Type B pancreatic cell (in vitro differentiated cells): ENCODE measurements at places on chromosomes 4 and X.

DNA sequence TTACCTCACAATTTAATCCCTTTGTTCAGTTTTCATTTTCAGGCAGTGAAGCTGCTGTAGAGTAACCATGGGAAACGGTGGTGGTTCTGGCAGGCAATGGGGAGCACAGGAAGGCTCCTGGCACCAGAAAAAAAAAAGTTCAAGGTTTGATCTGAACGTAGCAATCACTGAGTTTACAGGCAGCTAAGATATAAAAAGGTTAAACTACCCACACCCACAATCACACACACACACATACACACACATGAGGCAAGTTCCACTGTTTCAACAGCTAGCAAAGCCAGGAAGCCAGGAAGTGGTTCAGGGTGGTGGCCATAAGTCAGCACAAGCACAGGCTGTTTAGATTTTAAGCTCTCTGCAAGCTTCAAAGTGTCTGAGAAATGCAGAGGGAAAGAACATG lies at the start of gene SULT1B1:
SULT1B1 (minus strand) TSS at position 166 of the 400 bp plus-strand sequence. CDS start 5,403 bp downstream, outside the sequence.
- peak within 1 kb of the TSS; percentile 93 for H3K27ac ChIP-seq
- peak within 1 kb of the TSS; percentile 64 for H3K4me3 ChIP-seq
- no peaks in the 10 kb centered on the region for H3K27me3 ChIP-seq

DNA sequence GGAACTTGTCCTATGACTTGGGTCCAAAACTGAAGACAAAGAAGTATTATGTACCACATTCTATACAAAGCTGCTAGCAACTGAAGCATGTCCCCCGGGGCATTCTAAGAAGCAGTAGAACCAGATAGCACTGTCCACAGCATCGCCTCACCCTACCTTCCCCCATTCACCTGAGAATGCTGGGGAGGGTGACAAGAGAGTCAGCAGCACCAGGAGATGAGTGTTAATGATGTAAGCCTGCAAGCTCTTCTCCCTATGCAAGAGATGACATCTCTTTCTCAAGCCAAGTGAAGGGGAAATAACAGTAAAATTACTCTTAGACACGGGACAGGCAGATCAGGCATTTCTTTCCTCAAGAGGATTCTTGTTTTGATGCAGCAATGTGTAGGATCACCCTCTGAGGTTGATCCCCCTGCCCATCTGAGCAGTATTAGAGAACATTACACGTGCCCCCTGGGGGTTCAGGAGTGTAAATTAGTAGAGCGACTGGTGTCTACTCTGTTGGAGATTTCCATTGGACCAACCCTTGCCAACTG lies 13.9 kb upstream of the TLR1 start:
- DNase-seq = no peak
- H3K4me1 ChIP-seq = peaks cover 7% of the 10 kb centered on the region
- no peak overlapping the region for H3K4me3 ChIP-seq
- peaks cover 4% of the 10 kb centered on the region for H3K36me3 ChIP-seq
- H3K27ac ChIP-seq = peak overlapping the region; percentile 77

DNA sequence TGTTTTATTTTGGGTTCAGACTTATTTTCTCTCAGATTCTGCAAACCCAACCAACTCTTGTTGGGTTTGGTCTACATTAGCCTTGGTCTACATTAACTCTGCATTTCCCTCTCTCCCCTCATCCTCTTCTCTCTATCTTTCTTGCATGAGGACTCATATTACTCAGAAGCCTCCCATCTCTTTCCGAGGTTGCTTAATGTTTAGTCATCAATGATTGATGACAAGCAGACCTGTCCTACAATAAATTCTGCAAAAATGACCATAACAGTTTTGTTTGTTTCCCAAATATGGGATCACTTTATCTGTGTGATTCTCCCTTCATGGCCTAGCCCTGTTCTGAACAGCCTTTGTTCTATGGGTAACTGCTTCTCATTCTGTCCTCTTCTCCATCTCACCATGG lies 75.2 kb downstream of the GABRB1 start:
- no peaks in the 10 kb centered on the region for H3K4me1 ChIP-seq
- no peak overlapping the region for H3K4me3 ChIP-seq
- DNase-seq = no peak
- no peaks in the 10 kb centered on the region for H3K36me3 ChIP-seq

- peaks cover 3% of the 10 kb centered on the region for H3K27me3 ChIP-seq
- DNase-seq = no peak
- peaks cover 16% of the 10 kb centered on the region for H3K4me1 ChIP-seq
- no peaks in the 10 kb centered on the region for H3K36me3 ChIP-seq
These were observed 14.1 kb downstream of the HTRA3 start for GRCh38 chr4:8283631-8284121.

DNA sequence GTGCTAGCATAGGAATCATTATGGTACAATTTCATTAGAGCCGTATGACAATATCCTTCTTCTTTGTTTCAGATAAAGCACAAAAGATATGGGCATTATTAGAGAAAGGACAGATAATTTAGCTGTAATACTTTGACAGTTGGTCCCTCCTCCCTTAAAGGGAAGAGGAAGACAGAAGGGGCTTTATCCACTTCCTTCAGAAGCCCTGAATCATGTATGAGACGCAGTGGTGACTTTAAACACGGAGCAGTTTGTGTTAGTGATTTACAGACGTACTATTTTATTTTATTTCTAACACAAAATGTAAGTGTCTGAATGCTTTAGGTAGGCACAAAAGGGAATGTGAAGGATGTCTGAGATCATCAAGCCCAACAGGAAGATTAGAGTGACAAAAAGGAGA lies 467.7 kb downstream of the IL15 start:
- no peaks in the 10 kb centered on the region for H3K27me3 ChIP-seq
- DNase-seq = no peak
- H3K36me3 ChIP-seq = no peaks in the 10 kb centered on the region

DNA sequence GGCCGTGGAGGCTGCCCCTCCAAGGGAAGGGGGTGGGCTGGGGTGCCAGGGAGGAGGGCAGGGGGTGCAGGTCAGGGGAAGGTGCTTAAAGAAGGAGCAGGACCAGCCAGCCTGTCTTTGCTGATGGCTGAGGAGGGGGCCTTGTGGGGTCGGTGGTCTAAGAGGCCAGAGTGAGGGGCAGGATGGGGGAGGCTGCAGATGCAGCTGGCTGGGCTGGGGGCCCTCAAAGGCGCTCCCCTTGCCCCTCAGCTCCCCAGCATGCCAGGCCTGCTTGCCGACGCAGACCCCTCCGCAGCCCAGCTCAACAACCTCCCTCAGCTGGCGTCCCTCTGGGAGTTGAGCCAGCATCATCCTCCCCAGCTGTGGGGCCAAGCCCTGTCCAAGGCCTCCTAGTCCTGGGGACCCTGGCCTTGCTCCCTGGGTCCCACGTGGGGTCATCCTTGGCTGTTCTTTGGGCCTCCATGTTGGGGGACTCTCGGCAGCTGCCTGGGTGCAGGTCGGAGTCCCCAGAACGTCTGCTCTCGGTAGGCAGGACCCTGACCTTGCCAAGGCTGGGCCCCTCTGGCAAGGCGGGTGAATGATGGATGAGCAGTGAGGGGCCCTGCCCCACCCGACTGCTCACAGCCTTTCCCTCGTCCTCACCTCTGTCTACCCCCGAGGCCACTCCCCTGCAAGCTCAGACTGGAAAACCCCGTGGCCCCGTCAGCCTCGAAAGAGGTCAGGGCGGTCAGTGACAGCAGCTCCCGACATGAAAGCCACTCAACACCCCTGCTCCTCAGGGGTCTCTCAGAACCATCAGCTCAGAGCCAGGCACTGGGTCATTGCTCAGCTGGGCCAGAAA lies 119.4 kb downstream of the FAM53A start:
- DNase-seq = no peak
- peaks cover 4% of the 10 kb centered on the region for H3K4me1 ChIP-seq
- H3K27ac ChIP-seq = no peak overlapping the region
- peaks cover 26% of the 10 kb centered on the region for H3K27me3 ChIP-seq
- H3K36me3 ChIP-seq = no peaks in the 10 kb centered on the region
- H3K4me3 ChIP-seq = no peak overlapping the region

DNA sequence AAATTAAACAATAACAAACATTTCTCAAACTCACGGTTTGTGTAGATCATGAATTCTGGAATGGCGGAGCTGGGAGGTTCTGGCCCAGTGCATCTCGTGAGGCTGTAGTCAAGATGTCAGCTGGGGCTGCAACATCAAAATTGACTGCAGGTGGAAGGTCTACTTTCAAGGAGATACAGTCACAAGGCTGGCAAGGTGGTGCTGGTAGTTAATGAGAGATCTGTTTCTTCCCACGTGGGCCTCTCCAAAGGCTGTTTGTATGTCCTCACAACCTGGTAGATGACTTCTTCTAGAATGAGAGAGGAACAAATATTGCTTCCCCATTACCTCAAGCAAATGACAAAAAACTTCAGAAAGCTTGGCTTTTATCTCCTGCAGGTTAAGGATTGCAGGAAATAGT lies 8.0 kb upstream of the PRDX4 start:
- peaks cover 7% of the 10 kb centered on the region for H3K4me1 ChIP-seq
- no peak for DNase-seq
- H3K4me3 ChIP-seq = no peak overlapping the region
- no peak overlapping the region for H3K27ac ChIP-seq
- H3K36me3 ChIP-seq = no peaks in the 10 kb centered on the region

DNA sequence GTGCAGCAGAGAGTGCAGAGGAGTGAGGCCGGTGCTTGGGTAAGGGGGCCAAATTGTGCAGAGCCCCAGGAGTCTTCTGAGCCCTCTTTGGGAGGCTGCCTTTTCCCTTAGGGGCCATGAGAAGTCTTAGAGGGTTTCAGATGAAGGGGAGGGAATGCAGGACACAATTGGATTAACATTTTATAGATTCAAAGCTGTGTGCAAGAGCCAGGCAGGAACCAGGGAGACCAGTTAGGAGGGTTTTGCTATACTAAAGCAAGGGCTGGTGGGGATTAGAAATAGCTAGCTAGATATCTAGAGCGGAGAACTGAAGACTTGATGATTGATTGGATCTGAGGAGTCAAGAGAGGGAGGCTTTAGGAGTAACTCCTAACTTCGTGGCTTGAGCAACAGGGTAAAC lies 49.5 kb upstream of the SETD7 start:
- no peak for DNase-seq
- H3K4me1 ChIP-seq = peaks cover 17% of the 10 kb centered on the region
- H3K36me3 ChIP-seq = no peaks in the 10 kb centered on the region

GRCh38 chrX:38166478-38167083 lies 54.1 kb downstream of the SRPX start:
- no peaks in the 10 kb centered on the region for H3K27me3 ChIP-seq
- H3K4me1 ChIP-seq = no peaks in the 10 kb centered on the region
- no peak overlapping the region for H3K4me3 ChIP-seq
- no peaks in the 10 kb centered on the region for H3K36me3 ChIP-seq
- no peak overlapping the region for H3K27ac ChIP-seq

DNA sequence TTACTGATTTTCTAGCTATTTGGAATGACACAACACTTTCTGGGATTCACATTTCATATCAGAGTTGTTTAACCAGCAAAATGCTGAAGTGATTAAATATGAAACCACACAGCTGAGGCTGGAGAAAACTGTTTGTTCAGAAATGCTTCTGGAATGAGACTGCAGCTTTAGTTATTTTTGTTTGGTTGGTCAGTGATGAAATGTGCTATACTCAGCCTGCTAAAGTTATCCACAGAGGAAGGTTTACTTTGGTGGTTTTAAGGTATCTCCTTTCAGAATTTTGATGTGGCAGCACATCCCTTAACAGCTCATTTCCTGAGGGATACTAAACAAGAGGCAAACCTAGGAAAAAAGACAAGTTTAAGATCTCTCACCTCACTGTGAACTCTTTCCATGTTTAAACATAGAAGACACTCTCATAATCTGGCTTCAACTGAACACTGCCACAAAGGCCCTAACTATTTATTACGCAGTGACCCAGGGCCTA lies 106.6 kb upstream of the PDE5A start:
- H3K36me3 ChIP-seq = no peaks in the 10 kb centered on the region
- no peak overlapping the region for H3K4me3 ChIP-seq
- no peaks in the 10 kb centered on the region for H3K27me3 ChIP-seq
- peaks cover 35% of the 10 kb centered on the region for H3K4me1 ChIP-seq

DNA sequence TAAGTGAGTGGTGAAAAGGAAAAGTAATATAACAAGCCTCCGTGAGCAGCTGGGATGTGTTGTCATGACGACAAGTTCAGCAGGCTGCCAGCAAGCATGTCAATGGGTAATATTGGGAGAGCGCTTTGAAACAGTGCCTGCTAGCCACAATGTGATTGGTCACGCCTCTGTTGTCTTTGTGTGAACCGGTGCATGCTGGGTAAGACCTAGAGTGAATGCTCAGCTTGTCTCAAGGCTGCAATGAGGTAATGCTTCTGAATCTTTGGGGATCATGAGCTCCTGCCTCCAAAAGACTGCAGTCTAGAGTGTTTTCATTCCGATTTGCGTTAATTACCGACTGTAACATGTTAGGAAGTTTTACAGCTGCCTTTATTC lies 54.9 kb downstream of the STOX2 start:
- H3K27ac ChIP-seq = no peak overlapping the region
- no peaks in the 10 kb centered on the region for H3K27me3 ChIP-seq
- no peak for DNase-seq
- H3K4me1 ChIP-seq = peaks cover 26% of the 10 kb centered on the region
- no peak overlapping the region for H3K4me3 ChIP-seq

DNA sequence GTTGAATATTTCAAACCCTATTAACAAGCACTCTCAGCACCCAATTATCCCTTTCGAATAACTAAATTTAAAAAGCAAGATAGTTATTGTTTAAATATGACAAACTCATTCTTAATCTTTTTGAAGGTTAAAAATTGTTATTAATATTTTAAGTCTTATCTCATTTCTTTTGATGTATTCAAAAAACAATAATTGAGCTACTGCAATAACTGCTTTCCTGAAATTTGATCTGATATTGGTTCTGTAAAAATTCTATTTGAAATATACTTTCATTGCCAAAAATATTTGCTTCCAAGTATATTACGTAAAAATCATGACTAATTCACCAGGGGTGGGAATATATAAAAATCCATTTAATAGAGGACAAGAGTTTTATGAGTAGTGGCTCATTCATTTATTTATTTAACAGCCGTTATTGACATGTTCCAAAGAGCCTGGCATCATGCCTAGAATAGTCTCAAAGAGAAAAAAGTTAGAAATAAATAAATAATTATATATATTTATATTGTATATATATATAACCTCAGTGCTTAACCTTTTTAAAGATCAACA lies 34.4 kb downstream of the GLRA3 start:
- H3K27ac ChIP-seq = no peak overlapping the region
- no peak for DNase-seq
- H3K4me1 ChIP-seq = no peaks in the 10 kb centered on the region
- no peaks in the 10 kb centered on the region for H3K36me3 ChIP-seq

DNA sequence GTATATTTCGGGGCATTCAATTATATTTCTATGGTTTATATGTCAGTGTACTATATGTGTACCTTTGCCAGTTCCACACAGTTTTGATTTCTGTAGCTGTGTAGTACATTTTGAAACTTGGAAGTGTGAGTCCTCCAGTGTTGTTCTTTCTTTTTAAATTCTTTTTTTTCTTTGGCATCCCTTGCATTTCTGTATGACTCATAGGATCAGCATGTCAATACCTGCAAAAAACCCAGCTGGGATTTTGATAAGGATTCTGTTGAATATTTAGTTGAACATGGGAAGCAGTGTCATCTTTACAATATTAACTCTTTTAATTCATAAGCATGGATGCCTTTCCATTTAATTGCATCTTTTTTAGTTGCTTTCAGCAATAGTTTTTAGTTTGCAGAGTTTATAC lies 100.0 kb downstream of the SH3BGRL start:
- no peaks in the 10 kb centered on the region for H3K27me3 ChIP-seq
- H3K4me1 ChIP-seq = no peaks in the 10 kb centered on the region
- no peaks in the 10 kb centered on the region for H3K36me3 ChIP-seq
- no peak overlapping the region for H3K4me3 ChIP-seq
- H3K27ac ChIP-seq = no peak overlapping the region
- no peak for DNase-seq

GRCh38 chr4:183503497-183504063 lies 1.3 kb upstream of the ING2 start:
- no peak for DNase-seq
- no peaks in the 10 kb centered on the region for H3K36me3 ChIP-seq
- peak overlapping the region; percentile 89 for H3K27ac ChIP-seq
- H3K4me3 ChIP-seq = peak overlapping the region; percentile 90
- peaks cover 20% of the 10 kb centered on the region for H3K4me1 ChIP-seq
